ENCODE measurements at places on chromosomes 11 and 22. TPM values are rescaled to one million over a fixed set of nuclear protein-coding genes. Genes with fewer than 3 reads are reported as not detected.

CREBZF gene
- total RNA-seq: 12.5 TPM

CELSR1 gene
- total RNA-seq: 8.4 TPM

CYTH4 gene
- total RNA-seq: 7.5 TPM

KCNA4 gene
- total RNA-seq: 1.9 TPM

ZNF280A gene
- not detected for total RNA-seq

INPP5J gene
- total RNA-seq: 16.6 TPM

LMO2 gene
- 7.2 TPM for total RNA-seq

CAVIN3 gene
- total RNA-seq: 42.5 TPM

GRCh38 chr11:46198245-46199240, 77.3 kb upstream of the PHF21A start:
- DNase-seq: no peak

DNA sequence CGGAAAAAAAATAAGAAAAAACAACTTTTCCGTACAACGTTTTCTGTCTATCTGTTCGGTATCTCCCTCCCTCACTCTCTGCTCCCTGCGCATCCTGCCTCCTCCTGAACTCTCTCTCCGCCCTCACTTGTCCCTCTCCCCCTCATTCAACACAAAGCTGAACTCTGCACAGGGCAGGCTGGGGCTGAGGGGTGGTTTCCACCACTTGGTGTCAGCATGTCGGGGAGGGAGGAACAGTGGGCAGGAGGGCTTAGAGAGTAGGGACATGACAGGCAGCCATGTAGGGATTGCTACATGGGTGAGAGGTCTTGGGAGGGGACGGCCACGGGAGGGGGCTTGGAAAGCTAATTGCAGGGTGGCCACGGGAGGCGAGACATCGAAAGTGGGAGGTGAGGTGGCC, 17.6 kb downstream of the SLC22A12 start:
- DNase-seq: peak; percentile 4

- peak; percentile 32 for DNase-seq
Observed at GRCh38 chr11:66323684-66324083, 6.8 kb upstream of the CD248 start.

- DNase-seq: peak; percentile 68
Observed at GRCh38 chr11:35030716-35031213, 108.2 kb upstream of the CD44 start.

DNA sequence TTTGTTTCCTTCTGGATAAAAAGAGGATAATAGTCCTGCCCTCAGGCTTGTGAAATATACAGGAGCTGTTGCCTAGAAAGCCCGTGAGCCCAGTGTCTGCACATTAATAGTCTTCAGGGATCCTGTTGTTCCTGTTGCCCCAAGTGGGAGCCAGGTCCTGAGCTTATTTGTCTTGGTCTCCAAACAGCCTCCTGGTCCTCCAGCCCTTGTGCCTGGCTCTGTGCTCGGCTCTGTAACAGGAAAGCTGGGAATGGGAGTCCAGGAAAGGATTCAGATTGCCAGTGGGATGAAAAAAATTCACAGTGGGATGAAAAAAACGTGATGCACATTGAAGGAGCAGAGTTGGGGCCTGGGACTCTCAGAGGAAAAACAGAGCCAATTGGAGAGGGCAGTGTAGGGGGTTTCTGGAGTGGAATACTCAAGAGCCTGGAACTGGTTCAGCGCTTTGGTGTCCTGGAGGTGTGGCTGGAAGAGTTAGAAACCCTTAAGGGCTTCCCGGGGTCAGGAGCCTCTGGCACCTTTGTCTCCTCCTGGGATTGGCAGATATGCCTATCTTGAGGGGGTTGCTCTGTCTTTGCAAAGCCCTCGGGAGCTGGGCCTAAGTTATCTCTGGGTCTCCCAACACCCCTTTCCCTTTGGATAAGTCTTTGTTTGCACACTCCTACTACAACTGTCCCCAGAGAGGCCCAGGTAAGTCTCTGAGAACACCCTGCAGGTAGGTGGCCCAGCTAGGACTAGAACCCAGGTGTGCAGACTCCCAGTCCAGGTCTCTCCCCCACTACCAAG, 2.3 kb upstream of the INPPL1 start:
- peak; percentile 32 for DNase-seq

DNA sequence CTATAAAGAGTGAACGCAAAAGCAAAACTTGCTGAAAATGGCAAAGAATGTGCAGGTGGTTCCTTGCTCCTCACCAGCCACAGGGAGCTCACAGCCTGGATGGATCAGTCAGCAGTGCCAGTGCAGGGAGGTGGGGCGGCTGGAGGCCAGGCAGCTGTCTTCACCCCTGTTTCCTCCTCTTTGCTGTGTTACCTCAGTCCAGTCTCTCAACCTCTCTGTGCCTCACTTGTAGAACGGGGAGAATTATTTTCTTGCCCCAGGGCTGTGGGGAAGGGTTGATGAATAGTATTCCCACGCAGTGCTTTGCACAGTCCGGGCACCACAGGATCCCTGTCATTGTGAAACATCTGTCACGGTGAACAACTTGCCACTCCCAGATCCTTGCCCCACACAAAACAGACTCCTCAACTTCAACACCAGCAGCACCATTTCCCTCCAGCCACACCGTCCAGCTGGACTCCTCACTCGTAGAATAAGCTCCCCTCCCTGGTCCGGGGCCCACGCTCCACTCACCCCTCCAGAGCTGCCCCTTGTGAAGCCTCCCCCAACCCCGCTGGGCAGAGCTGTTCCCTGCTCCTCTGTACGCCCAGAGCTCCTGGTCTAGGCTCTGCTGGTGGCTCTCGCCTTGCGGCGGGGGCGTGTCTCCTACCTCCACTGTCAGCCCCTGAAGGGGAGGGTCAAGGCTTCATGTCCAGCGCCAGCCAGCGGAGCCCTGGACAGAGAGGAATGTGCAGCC, 27.7 kb downstream of the MPPED1 start:
- DNase-seq: peak; percentile 22

DNA sequence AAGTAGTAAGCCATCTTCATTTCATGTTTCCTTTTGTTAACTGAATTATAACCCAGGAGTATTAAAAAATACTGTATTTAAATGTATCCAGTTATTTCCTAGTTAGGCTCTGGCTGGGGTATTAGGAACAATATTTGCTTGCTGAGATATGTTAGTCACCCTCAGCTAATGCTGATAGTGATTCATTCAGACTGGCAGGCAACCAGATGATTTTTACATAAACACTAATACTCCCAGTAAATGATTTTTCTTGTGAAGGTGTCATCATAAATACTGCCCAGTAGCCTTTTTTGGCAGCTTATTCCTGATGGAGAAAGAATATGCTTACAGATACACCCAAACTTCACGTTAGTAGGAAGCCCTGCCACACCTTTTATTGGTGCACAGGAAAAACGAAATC, 8.1 kb downstream of the YWHAH start:
- no peak for DNase-seq

- no peak for DNase-seq
Observed at GRCh38 chr11:937841-938261, 12.2 kb downstream of the AP2A2 start.

DNA sequence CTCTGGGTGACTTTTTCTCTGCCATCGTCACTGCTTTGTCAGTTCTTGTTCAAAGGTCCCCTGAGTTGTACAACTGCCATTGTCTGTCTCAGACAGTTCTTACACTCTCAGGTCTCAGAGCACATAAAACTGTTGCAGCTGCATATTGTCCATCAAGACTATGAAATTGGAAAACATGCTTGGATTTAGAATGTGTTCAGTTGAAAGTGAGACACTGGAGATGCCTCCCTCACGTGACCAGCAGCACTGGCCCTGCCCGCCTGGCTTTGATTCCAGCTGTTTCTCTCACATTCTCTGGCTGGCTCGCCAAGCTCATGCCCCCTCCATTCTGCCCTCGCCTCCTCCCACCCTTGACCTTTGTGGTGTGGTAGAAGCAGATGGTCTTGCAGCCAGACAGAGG, 244.2 kb downstream of the NTM start:
- no peak for DNase-seq

DNA sequence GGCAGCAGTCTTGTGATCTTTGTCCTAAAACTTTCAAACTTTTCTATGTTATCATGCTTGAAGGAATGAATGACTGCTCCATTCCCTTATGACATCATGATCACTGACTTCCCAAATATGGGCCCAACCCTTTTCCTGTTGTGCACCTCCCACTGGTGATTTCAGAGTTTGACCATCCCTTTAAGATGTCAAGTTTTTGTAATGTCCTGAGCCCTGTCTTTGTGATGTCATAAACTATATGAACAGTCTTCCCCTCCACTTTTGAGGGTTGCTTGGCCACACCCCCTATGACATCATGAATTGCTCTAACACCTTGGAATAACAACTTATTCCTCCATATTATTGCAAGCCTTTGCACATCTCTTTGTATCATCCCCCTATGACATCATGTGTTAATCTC, 16.5 kb upstream of the NUCB2 start:
- DNase-seq: no peak

- DNase-seq: no peak
Observed at GRCh38 chr11:122024278-122024677, 91.7 kb downstream of the BLID start.

DNA sequence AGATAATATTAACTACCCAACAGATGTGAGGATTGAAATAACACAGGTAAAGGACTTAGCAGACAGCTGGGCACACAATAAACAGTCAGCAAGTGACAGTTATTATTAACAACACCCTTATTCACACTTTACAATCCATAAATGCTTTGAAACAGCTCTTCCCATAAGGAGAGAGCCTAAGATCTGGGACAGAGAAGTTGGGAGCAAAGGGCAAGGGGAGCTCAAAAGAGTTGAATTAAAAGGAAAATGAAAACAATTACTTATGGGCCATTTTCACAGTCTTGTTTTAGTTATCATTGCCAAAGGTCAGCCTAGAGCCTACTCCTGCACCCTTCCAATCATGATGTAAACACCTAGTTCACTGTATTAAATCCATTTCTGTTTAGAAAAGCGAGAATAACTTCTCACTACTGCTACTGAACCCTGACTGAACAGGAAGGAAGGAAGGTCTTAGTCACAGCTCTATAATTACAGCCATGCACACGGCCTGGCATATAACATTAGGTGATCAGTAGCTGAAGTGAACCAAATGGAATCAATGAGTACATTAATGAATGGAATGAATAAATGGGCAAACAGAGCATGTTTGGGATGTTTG, 111.3 kb downstream of the PLEKHA7 start:
- DNase-seq: no peak

DNA sequence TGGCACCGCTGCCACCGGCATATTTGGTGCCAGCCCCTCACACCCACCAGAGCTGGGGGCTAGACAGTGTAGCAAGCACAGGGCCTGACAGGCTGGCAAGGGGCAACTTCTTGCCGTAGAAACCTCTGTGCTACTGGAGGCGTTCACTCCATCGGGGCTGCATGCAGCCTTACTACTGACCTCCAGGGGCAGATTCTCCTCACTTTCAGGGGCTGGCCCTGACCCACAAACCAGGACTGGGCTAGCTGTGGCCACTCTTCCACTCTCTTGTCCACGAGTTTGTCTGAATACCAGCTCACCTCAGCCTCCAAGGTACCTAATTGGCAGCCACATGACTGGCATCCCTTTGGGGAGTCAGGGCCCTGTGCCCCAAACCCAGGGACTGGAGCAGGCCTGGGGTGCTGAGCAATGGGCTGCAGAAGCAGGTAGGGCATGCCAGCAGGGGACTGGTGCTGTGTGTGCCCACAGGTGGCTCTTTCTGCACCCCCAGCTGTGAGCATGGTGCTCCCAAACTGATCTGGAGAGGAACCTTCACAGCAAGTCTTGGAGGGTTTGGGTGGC, 2.1 kb upstream of the LMO1 start:
- DNase-seq: no peak

DNA sequence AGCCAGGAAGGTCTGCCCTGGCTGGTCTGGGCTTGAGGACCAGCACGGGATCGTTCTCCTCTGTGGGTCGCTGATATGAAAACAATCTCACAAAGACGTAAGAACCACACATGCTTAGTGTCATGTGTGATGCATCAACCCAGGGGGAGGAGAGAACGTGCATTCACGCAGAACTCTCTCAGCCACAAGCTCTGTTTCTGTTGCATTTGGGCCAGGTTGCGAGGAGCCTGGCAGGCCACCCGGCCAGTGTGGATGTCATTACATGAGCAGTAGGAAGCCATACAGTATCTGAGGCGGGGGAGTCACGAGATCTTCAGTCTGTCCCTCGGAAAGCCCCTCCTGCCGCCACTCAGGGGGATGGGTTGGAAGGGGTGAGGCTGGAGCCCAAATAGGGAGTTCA, 53.1 kb upstream of the KCNQ1OT1 start:
- peak; percentile 13 for DNase-seq

DNA sequence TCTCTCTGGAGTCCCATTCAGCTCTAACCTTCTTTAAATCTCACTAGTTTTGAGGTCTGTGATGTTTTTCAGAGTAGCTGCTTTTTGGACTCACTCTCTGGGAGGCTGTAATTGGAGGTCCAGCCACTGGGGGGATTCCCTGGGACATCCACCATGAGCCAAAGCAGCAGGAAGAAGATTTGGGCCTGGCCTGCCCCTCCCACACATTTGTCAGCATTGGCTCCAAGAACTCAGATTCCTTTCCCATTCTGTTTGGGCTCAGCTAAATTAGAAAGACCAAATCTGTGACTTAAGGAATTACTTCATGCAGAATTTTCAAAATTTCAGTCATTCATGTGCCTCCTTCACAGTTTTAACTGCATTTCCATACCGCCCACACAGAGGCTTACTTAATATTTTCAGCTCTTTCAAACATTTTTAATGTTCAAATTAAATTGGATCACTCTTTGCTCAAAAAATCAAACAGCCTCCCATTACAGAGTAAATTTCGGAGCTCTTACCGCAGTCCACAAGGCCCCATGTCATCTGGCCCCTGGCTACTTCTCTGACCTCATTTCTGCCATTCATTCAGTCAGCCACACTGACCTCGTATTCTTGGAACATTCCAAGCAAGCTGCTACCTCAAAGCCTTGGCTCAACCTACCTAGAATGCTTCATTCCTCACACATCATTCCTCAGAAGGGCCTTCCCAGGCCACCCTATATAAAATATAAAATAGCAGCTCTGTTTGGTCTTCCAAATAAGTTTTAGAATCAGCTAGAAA, 54.5 kb upstream of the RRAS2 start:
- peak; percentile 50 for DNase-seq

DNA sequence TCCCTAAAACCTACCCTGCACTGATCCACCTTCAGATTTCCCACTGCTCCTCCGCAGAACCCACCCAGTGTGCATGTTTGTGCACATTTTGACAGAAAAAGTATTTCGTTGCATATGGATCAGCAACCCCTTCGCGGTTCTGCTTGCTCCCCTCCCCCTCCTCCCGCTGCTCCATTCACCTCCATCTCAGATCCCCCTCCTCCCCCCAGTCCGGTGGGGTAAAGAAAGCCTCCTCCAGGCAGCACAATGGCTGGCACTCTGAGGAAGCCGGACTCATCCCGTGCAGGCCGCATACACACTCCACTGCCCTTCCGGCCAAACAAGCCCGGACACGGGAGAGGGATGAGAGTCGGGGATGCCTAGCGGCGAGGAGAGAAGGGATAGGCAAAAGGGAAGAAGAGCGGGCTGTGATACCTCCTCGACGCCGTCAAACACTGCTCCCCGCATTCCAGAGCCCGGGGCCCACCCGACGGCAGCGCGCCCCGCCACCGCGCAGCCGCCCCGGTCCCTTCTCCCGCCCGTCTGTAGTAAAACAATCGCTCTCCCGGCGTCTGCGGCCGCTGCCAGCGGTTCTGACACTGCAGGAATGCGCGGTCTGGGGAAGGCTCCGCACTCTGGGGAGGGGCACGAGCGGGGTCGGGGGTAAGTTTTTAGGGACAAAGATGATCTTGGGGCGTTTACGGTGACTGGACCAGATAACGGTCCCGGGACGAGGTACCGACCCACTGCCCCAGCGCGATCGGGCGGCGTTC, 915 bp downstream of the FEZ1 start:
- DNase-seq: peak; percentile 71

- no peak for DNase-seq
Observed at GRCh38 chr11:126612671-126613070, 257.2 kb downstream of the ST3GAL4 start.
